ENCODE measurements at places on chromosomes 6 and 20.

GRCh38 chr6:142223938-142224337 lies 76.9 kb downstream of the VTA1 start:
- DNase-seq: no peak

DNA sequence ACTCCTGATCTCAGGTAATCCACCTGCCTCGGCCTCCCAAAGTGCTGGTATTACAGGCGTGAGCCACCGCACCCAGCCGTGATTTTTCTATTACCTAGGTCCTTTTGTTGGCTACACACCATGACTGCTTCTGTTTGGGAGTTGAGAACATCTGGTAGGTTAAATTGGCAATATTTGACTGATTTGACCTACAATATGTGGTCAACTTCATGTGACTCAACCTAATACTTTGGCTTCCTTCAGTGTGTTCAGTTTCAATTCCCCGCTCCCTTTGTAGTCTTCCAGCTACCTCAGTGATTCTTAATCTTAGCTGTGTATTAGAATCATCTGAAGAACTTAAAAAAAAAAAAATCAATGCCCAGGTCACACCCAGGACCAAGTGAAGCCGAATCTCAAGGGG lies 47.4 kb downstream of the MYB start:
- peak; percentile 71 for DNase-seq

- DNase-seq: peak; percentile 21
Measured at GRCh38 chr6:130526466-130526865, 160.6 kb downstream of the TMEM200A start.

DNA sequence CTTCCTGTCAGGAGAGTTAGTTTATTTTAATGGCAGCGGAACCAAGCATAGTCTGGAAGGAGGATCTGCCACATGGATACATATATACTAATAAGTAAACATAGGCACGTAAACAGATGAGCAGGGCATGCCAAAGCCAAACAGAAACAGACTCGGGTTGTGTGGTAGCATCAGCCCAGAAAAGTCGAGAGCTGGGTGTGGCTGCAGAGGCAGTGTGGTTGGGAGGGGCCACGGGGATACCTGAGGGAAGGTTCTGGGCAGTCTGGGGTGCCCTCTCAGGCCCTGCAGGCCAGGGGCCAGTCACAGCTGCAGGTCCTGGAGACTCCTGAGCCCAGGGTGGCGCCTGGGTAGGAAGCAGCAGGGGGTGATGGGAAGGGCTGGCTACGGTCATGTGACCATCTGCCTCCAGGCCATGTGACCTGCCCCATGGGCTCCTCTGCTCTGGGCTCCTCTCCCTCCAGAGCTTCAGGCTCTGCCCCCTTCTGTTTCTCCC lies 42.8 kb upstream of the MRPS10 start:
- DNase-seq: no peak

GRCh38 chr6:156154896-156155295 lies 622.3 kb upstream of the ARID1B start:
- no peak for DNase-seq

DNA sequence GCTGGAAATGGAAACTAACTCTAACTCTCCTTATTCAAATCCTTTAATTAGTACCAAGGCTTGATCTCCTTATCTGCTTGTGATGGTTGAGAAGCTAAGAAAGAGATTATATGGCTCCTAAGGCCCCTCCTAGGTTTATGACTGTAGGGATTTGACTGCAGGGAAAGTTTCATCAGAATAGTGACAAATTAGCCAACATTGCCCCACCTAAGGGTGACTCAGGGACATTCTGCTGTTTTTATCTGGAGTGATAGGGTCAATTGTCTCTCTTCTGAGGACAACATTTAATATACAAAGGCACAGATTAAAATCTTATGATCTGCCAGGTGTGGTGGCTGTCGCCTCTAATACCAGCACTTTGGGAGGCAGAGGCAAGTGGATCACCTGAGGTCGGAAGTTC lies 138.1 kb upstream of the MARCKS start:
- no peak for DNase-seq

DNA sequence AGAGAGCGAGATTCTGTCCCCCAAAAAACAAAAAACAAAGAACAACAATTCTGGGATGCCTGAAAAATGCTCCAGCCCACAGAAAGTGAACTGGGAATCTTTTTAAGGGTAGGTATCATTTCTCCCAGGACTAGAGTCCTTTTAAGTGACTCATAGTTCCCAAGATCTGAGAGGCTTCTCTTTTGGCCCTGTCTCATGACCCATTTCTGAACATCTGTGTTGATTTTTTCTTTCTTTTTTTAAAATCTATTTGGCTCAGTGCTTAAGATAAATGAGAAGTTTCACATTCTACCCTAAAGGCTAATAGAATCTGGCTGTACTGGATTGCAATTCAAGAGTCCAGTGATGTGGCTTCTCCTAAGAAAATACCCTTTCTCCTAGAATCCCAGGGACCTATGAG lies 217.6 kb upstream of the FOXQ1 start:
- no peak for DNase-seq

- no peak for DNase-seq
Measured at GRCh38 chr6:45026003-45026516, 302.1 kb upstream of the RUNX2 start.

DNA sequence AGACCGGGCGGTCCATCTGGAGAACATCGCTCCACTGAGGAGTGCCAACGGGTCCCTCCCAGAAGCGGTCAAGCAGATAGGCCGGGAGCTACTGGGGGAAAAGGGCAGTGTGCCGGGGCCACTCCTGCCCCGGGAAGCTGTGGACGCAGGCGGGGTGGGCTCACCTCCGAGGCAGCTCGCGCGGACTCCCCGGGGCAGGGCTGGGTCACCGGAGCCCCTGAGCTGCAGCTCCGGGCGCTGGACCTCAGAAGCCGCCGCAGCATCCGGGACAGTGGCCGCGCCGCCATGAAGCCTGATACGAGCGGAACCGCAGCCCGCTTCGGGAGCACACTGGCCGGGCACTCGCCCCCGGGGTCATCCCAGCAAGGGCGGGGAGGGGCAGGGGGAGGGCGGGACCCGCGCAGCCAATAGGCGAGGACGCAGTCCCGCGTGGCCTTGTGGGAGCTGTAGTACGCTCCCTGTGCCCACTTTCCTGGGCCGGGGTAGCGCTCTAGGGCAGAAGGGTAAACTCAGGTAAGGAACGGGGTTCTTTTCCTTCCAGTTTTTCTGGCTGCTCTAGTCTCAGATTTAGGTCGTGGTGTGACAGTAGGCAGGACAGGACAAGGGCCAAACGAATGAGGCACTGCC lies at the start of gene MOCS1:
TSS of gene MOCS1 (minus strand) at position 332 of the 627 bp plus-strand sequence. CDS start at position 287, 45 bp downstream.
- DNase-seq: no peak

DNA sequence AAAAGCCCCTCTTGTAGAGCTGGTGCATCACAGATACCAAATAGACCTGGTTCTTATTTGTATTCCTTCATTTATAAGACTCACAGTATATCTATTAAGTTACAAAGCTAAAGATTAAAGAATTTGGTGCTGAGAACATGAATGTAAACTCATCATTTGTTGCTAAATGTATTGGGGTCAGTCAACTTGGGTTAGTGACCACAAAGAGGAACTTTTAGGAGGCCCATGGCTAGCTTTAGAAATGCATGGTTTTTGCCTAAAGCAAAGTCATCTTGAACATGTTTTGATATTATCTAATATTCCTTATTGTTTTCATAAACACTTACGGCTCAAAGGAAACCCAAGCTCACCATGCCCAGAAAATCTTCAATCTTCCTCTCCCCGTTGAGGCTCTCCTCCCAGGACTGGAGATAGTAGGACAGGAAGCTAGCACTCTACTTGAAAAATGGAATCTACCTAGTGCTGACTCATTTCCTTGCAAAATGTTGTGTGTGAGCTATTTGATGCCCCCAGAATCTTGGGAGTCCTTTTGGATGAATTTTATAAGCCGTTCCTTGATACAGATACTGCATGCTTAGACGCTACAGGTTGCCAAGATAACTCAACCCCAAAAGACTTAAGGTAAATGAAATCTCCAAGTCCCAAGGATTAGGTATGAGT lies 121.4 kb downstream of the BMP2 start:
- no peak for DNase-seq

DNA sequence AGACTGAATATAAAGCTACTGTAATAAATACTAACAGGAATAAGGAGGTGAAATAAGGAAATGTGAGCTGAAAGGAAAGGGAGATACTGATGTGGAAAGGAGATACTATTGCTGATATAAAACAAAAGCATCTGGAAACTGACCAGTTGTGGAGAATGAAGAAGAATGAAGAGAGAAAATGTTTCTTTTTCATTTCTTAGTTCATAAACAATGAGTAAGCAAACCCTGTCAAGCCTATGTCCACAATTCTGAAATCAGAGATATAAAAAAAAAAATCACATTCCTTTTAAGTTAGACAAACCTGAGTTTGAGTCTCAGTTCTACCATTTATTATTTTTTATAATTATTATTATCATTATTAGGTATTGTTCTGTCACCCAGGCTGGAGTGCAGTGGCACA lies 121.6 kb upstream of the GJE1 start:
- no peak for DNase-seq

- no peak for DNase-seq
Measured at GRCh38 chr6:44233567-44234100, 10.2 kb downstream of the SLC29A1 start.

DNA sequence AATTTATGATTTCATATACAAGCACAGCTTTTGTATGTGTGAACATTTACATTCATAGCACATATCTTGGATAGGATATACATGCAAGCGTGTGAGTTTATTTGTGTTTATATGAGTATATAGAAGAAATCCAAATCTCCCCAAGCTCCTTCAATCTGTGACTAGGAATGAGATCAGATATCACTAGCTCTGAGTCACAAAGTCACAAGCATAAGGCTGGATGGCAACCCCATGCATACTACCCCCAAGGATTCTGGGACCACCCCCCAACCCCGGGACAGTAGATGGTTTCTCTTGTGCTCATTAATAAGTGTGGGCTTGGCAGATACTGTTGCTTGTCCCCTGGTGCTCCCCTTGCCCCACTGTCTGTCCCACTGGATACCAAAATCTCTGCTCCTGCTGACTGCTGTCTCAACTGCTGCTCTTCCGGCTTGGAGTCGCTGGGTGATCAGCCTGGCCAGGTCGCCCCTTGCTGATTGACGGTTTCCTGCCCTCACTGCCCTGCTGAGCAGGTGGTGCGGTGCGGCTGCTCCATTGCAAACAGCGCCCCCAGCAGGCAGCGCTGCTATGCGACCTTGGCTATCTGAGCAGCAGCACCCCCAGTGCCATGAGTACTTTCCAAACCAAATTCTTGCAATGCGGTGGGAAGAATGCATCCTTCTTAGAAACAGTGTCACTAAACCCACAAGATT lies 279.4 kb downstream of the CD83 start:
- peak; percentile 28 for DNase-seq

- DNase-seq: no peak
Measured at GRCh38 chr20:60494476-60494875, 536.3 kb downstream of the CDH26 start.

DNA sequence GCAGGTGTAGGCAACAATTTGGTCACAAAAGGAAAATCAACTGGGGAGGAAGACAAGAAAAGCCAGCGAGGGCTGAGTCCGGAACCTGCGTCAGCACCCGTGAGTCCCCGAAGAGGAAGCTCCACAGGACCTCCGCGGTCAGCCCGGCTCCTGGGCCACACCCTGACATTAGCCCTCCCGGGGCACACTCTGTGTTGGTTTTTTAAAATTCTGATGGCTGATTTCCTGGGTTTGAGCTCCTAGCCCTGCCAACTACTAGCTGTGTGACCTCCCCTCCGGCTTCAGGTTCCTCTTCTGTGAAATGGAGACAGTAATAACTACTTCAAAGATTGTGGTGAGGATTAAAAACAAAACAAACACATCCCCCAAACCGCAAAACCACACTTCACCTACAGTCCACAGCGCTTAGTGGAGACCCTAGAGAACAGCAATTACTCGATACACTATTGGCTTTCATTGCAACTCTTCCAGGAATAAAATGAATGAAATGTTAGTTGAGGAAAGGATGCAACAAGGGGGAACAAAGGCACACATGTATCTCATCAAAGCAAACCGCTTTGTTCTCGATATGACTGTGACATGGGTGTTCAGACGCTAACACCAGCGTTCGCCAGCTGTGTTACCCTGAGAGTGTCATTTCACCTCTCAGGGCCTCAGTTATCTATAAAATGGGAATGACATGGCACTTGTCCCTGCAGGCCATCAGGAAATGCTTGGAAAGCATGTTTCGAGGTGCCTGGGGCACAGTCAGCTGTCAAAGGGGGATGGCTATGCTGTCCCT lies 985 bp downstream of the ZBP1 start:
- DNase-seq: peak; percentile 93

DNA sequence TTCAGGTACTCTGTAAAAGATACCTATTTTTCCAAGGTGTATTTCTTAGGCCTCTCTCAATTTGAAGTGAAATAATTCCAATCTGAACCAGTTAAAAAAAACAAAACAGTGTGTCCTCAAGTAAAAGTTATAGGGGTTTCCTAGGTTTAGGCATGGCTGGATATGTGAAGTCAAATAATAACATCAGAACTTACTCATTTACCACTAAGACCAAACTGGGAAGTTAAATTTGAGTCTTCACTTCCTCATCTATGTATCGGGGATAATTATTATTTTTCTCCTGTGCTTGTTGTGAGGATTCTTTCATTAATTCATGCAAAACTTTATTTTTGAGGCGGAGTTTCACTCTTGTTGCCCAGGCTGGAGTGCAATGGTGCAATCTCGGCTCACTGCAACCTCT lies 86.2 kb upstream of the PTPRK start:
- no peak for DNase-seq

DNA sequence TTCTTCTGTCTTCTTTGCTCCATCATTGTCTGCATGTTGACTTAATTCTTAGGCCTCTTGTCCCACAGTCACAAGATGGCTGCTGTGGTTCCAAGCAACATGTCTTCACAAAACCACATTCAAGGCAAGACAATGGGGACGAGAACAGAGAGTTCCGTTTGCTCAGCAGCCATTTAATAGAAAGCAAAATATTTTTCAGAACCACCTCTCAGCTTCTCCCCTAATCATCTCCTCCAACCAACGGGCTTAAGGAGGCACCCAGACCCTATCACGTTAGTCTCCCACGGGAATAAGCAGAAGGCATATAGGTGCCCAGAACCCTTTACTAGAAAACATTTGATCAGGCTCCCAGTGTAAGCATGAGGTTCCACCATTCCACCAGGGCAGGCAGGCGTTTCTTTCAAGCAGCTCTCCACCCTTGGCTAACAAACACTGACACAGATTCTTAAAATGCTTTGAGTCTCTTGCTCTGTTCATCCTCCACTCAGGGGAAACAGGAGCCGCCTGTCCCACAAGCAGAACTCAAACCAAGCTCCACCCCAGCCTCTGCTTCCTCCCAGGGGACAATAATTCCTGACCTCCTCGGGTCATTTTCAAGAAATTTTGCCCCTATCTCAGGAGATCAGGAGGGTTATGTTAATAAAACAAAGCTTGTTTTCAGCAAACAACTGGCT lies 19.0 kb downstream of the BMP7 start:
- no peak for DNase-seq

- DNase-seq: peak; percentile 14
Measured at GRCh38 chr6:25889877-25890853, 16.1 kb upstream of the SLC17A3 start.

- peak; percentile 10 for DNase-seq
Measured at GRCh38 chr6:133542056-133542821, 301.1 kb downstream of the EYA4 start.

- DNase-seq: no peak
Measured at GRCh38 chr20:64228086-64228653, 27.4 kb upstream of the PCMTD2 start.

Measured in GM12865 (cell line).